T-helper 17 cell (primary cell): ENCODE measurements at places on chromosomes 2 and 18. TPM values are rescaled to one million over a fixed set of nuclear protein-coding genes. Genes with fewer than 3 reads are reported as not detected.

The SIX2 gene
- not detected for total RNA-seq

- no peak for DNase-seq
Observed at GRCh38 chr2:120917886-120918285, 182.2 kb downstream of the GLI2 start.

GRCh38 chr2:216692636-216693413, 2.5 kb downstream of the IGFBP5 start:
- DNase-seq: no peak

DNA sequence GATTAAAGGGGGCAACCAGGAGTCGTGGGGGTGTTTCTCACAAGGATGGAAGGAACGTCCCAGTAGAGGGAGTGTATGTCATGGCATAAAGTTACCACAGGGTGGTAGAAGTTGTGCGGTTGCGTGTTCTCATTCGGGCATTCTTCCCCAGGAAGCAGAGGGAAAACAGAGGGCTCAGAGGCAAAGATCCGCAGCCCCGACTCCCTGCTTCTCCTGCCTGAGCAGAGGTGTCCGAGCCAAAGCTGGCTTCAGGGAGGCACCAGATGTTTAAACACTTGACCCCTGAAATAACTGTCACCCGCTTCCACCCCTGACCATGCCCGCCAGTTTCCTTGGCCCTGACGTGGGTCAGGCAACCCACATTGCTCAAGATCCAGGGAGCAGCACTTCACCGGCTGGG, 83.7 kb downstream of the EN1 start:
- DNase-seq: no peak

DNA sequence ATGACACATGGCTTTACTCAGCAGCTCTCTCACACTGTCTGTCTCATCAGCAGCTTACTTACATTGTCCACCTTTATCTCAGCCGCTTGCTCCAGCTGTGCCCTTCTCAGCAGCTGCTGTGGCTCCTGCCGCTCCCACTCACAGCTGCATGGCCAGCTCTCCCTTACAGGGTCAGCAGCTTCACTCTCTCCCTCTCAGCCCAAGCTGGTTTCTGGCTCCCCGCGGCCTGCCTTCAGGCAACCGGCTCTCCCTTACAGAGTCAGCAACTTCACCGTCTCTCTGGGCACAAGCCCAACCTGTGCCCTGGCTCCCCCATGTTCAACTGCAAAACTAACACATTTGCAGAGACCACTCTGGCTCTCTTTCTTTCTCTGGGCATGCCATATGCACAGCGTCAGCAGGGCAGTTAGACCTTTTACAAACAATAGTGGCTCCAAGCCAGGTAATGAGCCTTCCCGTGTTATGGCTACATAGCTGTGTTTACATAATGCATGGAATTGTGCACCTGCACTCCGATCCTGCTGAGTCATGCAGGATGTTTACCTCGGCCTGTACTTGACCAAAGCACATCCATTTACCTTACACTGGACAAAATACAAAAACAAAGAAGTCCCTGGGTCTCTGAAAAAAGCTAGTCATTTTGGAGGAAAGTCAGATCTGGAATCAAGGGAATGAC, 167.3 kb downstream of the DOK6 start:
- no peak for DNase-seq

GRCh38 chr2:126976721-126977328, 78.1 kb downstream of the TEX51 start:
- no peak for DNase-seq

The SLC40A1 gene
- 92.7 TPM for total RNA-seq

The ALPP gene
- total RNA-seq: 0.29 TPM

The TBR1 gene
- not detected for total RNA-seq

DNA sequence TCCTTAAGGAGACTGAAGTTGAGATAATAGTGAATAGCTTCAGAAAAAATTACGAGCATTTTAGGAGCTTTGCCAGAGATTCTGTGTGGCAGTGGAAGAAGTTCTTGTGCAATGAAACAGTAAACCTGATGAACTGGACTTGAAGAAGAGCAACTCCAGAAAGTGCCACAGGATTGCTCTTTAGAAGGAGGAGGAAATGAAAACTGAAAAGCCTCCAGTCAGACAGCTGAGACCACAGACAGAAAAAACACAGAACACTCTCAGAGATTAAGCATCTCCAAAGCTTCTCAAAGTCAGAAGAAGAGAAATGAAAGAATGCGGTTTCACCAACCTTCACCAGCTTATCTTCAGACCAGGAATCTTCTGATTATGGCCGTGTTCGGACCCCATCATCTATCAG, 329.7 kb upstream of the CNTNAP5 start:
- no peak for DNase-seq

The SP140 gene
- 68.2 TPM for total RNA-seq

The FEV gene
- not detected for total RNA-seq

The SPP2 gene
- not detected for total RNA-seq

- no peak for DNase-seq
Observed at GRCh38 chr18:63683890-63684289, 18.9 kb upstream of the SERPINB11 start.

DNA sequence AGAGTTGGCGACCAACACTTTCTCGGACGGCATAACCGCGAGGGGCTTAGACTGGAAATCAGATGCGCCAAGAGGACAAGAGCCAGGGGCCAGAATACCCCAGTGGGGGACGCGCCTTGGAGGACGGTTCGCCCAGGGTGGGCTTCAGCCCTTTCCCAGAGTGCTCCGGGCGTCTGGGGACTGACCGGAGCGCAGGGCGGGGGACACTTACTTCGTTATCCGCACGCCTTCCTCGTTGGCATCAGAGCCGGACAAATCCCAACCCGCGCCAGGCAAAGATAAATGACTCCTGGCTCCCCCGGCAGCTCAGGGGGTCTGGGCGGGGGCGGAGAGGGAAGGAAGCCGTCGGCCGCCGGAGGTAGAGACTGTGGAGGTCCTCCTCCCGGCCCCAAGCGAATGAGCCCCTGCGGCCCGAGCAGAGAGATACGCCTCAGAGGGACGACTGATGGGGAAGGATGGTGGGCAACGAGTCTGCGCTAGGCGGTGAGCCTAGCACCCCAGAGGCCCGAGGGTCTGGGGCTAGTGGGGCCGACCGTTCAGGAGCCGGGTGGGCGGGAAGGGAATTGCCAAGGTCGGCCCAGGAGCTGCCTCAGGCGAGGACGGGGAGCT, 4.7 kb upstream of the SATB2 start:
- DNase-seq: no peak

The TRPM8 gene
- not detected for total RNA-seq

The STON1 gene
- total RNA-seq: 10.9 TPM

GRCh38 chr2:64742678-64743077, 89.0 kb upstream of the SERTAD2 start:
- DNase-seq: no peak

DNA sequence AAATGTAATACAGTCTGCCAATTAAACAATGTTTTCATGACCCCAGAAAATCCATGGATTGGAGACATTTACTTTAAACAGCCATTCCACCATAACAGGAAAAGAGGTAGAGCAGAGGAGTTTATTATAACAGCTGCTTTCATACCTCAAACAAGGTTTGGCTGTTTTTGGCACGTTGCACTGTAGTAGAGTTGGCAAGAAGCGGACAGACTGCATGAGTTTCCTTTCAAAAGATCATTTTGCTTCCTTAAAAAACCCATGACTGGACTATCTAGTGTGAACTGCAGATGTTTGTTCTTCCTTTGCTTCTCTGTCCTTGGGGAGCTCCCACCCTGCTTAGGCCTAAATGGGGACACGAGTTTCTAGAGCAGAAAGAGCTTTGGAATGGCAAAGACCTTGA, 108.5 kb upstream of the THOC1 start:
- no peak for DNase-seq

DNA sequence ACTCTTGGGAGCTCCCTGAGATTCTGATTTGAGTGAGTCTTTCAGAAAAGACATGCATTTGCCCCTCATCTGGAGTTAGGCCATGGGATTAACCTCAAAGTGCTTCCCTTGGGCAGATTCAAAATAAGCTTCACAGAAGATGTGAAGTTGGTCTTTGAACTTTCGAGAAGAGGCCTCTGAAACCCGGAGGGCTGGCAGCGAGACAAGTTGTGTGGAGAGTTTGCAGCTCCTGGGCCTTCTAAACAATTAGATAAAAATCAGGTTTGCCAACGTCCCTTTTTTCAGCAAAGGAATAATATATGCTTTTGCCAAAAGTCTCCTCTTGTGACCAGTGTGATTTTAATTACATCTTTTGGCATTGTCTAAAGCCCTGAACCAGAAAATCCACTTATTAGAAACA, 489.7 kb downstream of the SOX11 start:
- no peak for DNase-seq

GRCh38 chr18:39846265-39846664, 2108.8 kb upstream of the PIK3C3 start:
- DNase-seq: no peak

DNA sequence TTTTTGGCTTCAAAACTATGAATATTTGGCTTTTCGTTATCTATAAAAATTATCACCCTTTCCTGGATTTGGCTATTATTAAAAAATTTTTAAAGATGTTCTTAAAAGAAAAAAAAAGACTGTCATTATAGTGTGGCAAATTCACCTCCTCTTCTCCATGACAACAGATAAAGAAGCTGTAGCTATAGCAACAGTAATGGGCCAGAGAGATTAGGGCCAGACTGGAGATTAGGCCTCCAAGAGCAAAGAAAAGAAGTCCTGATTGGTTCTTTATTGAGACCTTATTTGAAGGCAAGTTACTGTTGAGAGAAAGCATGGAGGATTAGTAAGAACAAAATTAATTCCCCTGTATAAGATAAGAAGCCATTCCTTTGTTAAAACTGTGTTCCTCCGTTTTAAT, 812.5 kb downstream of the DCC start:
- DNase-seq: no peak

DNA sequence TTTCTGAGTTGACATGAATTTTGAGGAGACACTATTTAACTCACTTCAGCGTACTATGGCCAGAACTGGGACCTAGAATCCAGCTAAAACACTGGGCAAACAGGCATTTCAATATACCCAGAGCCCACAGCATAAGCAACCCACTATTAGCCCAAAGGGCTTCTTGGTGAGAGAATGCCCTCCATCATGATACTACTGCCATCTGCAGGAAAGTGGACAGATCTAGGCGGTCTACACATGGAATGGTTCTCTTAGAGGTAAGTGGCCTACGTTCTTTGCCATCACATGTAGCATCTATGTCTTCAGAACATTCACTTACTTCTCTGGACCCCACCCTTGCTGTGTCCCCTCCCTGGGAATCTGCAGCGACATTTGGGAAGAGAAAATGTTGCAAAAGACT, 181.3 kb upstream of the LINC00305 start:
- DNase-seq: no peak

DNA sequence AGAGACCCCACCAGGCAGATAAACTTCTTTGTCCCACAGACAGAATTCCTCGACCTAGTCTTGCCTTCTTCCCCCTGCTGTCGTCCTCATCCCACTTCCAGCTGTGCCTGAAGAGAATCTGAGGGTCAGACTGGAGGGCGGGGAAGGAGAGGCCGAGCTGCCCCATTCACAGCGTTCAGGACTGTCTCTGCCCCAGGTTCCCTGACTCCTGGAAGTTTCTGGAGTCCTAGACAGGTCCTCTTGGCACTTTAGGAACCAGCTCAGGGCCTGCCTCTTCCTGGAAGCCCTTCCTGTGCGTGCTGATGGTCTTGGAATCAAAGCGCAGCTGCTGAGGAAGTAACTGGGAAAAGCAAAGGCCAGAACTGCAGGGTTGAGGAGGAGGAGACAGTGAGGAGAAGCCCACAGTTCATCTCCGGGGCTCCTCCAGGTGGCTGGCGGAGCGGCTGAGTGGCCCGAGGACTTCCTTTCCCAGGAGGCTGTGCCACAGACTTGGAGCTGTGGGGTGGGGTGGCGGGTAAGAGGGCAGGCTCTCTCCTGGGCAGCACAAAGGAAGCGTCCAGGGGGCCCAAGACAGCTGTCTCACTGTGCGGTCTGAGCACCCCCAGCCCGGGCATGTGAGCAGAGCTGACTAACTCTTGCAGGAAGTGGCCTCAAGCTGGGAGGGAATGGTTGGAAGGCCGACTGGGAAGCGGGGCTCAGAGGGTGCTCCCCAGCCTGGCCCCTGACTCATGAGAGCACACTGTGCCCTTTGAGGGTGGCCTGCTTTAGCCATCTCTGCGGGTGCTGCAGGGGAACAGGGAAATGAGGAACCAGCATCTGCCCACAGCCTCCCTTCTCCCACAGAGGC, 39.5 kb downstream of the SDC1 start:
- no peak for DNase-seq

GRCh38 chr2:191927319-191927867, 80.5 kb upstream of the CAVIN2 start:
- DNase-seq: no peak

The WIPF1 gene
- total RNA-seq: 368 TPM

GRCh38 chr2:60553495-60554073, at the start of gene BCL11A:
TSS of gene BCL11A (minus strand) at chr2:60553654. CDS start at chr2:60553270, 384 bp downstream.
- no peak for DNase-seq

The AAK1 gene
- total RNA-seq: 187 TPM

- DNase-seq: no peak
Observed at GRCh38 chr2:234702731-234703225, 205.9 kb upstream of the ARL4C start.

GRCh38 chr2:59881218-59881617, 672.2 kb downstream of the BCL11A start:
- DNase-seq: no peak

DNA sequence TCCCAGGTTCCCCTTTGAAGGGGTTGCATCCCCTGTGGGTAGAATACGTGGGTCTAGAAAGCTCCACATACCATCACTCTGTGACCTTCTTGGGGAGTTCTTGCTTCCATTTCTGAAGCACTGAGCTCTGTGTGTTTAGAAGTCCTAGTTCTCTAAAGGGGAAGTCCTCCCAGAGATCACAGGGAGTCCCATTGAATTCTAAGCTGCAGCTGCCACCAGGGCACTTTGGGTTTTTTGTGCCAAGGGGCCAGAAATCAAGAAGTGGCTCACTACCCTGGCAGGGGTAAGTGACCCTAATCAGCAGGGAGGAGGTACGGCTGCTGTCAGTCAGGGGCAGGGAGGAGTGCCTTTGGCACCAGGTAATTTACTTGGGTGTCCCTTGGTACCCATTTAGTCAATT, 70.9 kb downstream of the EHD3 start:
- DNase-seq: no peak

- no peak for DNase-seq
Observed at GRCh38 chr2:11867926-11868325, 121.5 kb downstream of the LPIN1 start.

The CABLES1 gene
- 0.73 TPM for total RNA-seq

- DNase-seq: no peak
Observed at GRCh38 chr2:241801611-241802420, 7.2 kb upstream of the NEU4 start.

- DNase-seq: no peak
Observed at GRCh38 chr2:217877866-217878265, 124.9 kb downstream of the TNS1 start.

The CRYBA2 gene
- not detected for total RNA-seq

The EMILIN1 gene
- total RNA-seq: 0.32 TPM

The PSME4 gene
- total RNA-seq: 64.5 TPM

The RBM44 gene
- total RNA-seq: 2.2 TPM

- DNase-seq: no peak
Observed at GRCh38 chr2:55530539-55531081, 11.1 kb downstream of the CFAP36 start.

DNA sequence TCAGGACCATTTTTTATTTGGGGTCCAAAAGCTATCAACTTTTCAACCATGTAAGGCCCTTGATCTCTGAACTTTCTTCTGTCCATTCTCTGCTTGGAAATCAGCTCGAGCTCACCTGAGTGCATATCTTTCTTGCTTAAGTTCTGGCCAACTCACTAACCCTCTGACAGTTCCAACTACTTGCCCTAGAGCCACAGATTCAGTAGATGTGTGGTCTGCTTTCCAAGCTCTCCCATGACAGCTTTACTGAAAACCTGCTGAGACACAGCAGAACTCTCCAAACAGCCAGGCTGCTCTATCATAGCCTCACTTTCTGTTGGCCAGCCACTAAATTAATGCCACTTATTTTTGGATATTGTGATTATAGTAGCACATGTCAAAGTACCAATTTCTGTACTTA, 21.2 kb upstream of the IKZF2 start:
- DNase-seq: no peak
